Fibroblast of villous mesenchyme (primary cell): ENCODE measurements at places on chromosomes 1 and 21. TPM values are rescaled to one million over a fixed set of nuclear protein-coding genes. Genes with fewer than 3 reads are reported as not detected.

CFAP107 gene
- total RNA-seq, result not detected in 2 replicates

ADORA3 gene
- total RNA-seq, result not detected in 2 replicates

SMIM12 gene
- 23.2 and 24.6 TPM in 2 replicates for total RNA-seq

NPPA gene
- 0.32 TPM in 1 of 2 replicates, not detected in the other for total RNA-seq

GRCh38 chr1:46757247-46757955 is 38.5 kb upstream of the EFCAB14 start:
- peak; percentile 34 for DNase-seq

GRCh38 chr21:42216726-42217572 is 2.0 kb upstream of the ABCG1 start:
- DNase-seq, result no peak

DNA sequence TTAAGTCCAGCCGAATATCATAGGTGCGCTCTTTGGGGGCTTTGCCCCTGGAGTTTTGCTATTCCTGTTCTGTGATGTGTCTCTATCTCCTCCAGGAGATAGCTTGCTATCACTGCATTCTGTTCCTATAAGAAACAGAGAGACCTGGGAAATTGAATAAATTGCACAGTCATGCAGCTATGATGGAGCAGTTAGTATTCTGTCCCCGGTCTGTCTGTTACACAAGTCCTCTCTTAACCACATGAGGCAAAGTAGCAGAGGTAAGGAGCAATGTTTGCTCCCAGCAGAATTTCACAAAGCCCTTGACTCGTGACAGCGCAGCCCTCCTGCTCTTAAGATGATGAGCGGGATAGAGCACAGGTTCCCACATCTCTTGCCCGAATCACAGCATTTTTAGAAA is 63.9 kb upstream of the GRHL3 start:
- no peak for DNase-seq

GRCh38 chr1:64664299-64664698 is 80.6 kb upstream of the RAVER2 start:
- no peak for DNase-seq

GRCh38 chr1:232548691-232549090 is 81.2 kb downstream of the SIPA1L2 start:
- no peak for DNase-seq

DNA sequence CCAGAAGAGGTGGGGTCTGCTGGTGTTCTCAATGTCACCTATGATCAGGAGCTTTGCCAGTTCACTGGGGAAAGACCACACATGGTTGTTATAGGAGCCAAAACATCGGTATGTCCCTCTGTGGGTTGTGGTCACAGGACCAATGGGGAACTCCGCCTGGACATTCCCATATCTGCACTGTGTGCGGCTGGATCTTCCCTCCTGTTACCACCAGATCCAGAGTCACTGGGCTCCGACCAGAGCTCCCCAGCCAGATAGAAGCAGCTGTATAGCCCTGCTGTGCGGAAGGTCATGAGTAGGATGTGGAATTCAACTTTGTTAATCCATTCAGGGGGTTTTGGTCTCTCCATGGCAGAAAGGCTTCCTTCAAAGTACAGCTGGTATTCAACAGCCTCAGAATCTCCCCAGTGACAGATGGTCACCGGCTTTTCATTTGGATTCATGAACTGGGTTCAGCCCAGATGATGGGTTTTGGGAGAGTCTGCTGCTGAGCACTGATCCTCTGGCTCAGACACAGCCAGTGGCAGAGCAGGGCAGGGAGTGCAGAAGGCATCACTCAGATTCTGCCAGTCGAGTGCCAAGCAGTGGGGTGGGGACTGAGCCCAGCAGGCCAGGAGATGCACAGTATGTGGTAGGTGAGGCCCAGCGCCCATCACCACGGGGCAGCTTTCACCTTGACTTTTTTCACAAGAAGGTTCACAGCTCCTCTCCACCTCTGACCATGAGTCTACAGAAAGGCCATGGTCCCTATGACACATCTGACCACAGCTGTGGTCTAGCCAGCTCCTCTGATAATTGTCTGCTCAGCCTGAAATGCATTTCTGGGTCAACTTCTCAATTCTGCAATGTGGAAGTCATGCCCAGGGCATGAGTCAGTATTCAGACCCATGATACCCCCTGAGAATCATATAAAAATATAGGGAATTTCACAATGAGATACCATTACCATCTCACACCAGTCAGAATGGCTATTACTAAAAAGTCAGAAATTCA is 2.9 kb upstream of the SHCBP1L start:
- DNase-seq, result peak; percentile 55

- no peak for DNase-seq
Measured at GRCh38 chr21:41921021-41921420, 32.8 kb downstream of the C2CD2 start.

DNA sequence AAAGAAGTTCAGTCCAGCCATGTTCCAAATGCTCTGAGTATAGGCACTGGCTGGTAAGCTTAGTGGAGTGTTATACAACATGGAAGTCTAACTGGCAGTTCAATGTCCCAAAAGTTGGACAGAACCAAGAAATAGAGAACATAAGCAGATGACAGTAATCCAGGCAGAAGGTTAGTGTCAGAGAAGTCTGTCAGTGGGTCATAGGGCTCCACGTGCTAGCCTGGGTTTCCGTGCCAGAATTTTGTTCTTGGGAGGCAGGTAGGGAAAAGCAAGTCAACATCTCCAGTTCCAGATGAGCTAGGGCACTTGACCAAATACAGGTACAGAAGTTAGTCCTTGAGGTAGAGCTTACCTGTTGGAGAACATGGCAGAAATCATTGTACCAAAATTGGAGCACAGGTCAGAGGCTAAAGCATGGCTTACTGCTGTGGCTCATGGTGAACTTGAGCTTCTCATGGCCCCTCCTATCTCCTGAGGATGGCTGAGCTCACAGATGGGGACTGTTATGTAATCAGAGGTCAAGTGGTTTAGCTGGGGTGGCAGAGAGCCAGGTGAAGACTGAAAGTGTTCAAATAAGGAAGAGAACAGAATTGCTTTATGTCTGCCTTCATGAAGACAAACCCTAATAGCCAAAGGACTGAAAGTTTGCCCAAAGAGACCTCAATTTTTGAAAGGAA is 170.8 kb downstream of the NFIA start:
- peak; percentile 89 for DNase-seq
